ENCODE measurements at places on chromosomes 11 and 22.

DNA sequence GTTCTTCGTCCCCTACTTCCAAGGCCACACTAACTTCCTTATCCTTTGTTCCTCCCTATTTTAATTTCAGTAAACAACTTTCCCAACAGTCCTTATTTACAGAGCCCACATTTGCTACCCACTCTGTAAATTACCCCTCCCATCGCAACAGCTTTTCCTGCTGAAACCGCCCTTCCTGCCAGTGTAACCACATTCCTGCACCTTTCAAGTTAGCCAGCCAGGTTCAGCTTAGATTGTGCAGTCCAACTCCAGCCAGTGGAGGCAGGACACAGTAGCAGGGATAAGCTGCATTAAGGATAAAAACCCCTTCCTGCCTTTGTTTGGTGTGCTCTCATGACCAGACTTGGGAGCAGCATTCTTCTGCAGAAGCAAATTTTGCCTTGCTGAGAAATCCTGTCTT, 768.3 kb upstream of the ARHGAP42 start:
- no peak for DNase-seq

DNA sequence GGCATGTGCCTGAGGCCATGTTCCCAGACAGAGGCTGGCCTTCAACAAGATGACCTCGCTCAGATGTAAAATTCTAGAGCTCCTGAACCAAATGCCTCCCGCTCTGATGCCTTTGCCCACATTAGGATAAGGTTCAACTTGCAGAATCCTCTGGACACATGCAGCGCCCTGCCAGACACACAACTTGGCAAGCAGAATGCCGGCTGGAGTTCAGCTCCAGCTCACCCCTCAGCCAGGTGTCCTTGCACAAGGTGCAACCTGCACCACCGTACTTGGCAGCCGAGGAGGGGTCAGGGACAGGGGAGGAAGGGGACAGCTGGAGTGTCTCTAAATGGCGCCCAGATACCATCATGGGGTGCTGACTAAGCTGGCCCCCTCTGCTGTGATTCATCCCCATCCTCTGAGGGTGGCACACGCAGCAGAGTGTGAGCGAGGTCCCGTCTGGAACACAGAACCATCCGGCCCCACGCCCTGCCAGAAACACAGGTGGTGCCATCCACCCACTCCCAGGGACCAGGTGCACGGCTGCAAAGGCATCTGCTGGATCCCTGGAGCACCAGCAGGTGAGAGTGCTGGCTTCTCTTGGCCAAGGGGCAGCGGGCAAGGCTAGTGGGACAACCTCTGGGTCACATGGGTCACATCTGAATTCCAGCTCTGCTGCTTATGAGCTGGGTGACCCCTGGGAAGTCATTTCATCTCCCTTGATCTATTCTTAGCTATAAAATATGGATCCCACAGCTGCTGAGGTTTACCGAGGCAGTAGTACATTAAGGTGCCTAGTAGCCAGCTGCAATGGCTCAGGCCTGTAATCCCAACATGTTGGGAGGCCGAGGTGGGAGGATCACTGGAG, 12.8 kb downstream of the ZMAT5 start:
- no peak for DNase-seq

DNA sequence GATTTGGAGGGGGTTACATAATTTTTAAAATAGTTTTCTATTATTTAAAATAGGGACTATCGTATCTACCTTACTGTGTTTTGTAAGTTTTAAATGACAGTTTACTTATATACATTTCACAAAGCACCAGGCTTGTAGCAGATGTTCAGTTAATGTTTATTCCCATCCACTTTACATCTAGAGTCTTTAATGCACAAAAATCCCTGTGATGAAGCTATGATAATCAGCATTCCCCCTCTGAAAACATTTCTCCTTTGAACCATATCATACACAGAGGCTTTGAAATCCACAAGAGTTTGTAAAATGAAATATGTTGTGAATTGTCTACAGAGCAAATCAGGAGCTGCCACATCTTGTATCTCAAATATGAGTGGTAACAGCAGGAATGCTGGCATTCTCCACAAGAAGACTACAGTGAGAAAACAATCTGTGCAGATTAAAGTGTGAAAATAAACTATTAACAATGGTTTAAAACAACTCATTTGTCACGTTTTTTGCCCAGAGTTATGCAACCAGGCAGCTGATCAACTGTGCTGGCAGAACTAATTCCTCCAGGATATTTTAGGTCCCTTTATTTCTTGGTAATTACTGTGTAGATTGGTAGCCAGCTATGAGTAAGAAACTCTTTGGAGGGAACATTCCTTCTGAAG, 699.1 kb upstream of the ARHGAP42 start:
- DNase-seq: no peak

DNA sequence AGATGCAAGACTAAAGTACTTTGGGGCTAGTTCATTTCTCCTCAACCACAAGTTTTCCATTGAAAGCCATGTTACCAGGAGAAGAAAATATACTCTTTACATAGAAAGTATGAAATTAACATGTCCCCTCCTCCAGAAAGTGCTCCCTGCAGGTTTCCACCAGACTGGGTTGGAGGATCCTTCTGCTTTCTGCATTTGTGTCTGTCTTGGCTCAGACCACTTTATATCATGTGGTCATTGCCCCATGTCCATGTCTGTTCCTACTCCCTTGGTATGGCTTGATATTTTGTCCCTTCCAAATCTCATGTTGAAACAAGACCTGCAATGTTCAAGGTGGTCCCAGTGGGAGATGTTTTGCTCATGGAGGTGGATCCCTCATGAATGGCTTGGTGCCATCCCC, 28.4 kb upstream of the ACER3 start:
- no peak for DNase-seq

- DNase-seq: no peak
Measured at GRCh38 chr11:126345283-126345682, 10.2 kb upstream of the ST3GAL4 start.

GRCh38 chr11:91630916-91631673, 593.5 kb upstream of the FAT3 start:
- no peak for DNase-seq

GRCh38 chr11:10392095-10393079, 62.7 kb upstream of the AMPD3 start:
- no peak for DNase-seq

- DNase-seq: no peak
Measured at GRCh38 chr11:117992136-117992535, 5.9 kb downstream of the IL10RA start.

DNA sequence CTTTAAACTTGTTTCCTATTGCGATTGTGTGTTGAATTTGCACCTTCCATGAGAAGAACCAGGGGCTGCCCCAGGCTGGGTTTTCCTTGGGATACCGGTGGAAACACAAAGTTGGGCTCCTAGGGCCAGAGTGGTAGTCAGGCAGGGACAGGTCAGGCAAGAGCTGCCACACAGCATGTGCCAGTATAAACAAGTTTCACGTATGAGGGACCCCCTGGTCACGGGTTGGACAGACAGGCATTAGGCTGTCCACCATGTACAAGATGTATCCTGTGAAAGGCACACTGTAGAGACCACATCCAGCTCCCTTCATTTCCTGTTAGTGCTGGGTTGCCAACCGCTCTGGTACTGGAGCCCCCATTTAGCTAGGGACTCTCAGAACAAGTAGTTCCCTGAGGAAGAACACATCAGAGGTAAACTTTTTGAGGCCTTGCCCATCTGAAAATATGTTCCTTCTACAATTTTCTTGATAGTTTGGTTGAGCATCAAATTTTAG, 8.8 kb downstream of the UPB1 start:
- DNase-seq: no peak

DNA sequence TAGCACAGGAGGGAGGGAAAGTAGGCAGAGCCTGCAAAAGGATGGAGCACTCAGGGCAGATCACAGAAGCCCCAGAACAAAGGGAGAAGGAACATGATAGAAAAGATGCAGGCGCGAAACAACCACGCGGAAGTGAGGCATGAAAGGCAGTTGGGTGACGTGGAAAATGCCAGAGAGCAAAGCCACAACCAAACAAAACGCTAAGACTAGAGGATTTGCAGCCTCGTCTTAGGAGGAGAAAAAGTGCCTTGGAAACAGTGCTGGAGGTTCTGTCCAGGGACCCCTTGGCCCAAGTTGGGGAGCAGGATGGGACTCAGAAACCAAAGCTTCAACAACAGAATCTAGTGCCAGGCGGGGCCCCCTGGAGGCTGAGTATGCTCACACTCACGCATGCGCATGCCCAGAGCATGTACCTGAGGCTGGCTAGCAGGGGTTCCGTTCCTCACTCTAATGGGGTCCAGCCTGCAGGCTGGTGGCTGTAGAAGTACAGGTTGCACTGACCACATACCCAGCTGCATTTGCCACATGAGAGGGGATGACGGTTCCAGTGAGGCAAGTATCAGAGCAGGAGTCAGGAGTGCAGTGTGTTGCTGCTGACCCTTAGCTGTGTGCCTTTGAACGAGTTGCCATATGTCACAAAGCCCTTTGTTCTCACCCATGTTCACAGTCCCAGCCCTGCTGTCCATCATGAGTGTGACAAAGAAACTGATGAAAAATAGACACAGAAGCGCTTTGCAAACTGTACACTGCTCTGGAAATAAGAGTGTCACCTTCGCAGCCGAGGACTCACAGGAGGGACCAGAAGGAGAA, 568.6 kb upstream of the CADM1 start:
- no peak for DNase-seq

GRCh38 chr11:44288133-44288526, 21.8 kb downstream of the ALX4 start:
- DNase-seq: no peak

GRCh38 chr22:27630754-27631153, 170.8 kb downstream of the MN1 start:
- DNase-seq: no peak

DNA sequence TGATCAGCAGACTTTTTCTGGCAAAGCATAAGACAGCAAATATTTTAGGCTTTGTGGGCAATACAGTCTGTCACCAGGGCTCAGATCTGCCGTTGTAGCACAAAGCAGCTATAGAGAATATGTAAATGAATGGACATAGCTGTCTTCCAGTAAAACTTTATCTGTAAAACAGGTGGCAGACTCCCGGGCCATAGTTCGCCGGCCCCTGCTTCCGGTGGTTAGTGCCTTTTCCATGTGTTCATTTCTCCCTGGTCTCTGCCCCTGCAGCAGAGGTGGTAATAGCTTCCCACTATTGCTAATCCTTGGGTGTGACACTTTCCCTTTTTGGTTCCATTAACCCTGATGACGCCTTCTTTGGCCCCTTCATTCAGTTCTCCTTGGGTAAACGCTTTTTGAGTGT, 93.7 kb upstream of the LDLRAD3 start:
- no peak for DNase-seq
